Stimulated activated CD4-positive, alpha-beta T cell treated with anti-CD3 and anti-CD28 coated beads, Interleukin-1b, Interleukin-23, amount 100 ng/mL, for 4 hours (primary cell): ENCODE measurements at places on chromosomes 6 and 20.
A peak's percentile ranks its signal among the peaks of the same experiment; 100 is the strongest.

GRCh38 chr6:134614606-134615485, 296.9 kb upstream of the SGK1 start:
- DNase-seq, result no peak

DNA sequence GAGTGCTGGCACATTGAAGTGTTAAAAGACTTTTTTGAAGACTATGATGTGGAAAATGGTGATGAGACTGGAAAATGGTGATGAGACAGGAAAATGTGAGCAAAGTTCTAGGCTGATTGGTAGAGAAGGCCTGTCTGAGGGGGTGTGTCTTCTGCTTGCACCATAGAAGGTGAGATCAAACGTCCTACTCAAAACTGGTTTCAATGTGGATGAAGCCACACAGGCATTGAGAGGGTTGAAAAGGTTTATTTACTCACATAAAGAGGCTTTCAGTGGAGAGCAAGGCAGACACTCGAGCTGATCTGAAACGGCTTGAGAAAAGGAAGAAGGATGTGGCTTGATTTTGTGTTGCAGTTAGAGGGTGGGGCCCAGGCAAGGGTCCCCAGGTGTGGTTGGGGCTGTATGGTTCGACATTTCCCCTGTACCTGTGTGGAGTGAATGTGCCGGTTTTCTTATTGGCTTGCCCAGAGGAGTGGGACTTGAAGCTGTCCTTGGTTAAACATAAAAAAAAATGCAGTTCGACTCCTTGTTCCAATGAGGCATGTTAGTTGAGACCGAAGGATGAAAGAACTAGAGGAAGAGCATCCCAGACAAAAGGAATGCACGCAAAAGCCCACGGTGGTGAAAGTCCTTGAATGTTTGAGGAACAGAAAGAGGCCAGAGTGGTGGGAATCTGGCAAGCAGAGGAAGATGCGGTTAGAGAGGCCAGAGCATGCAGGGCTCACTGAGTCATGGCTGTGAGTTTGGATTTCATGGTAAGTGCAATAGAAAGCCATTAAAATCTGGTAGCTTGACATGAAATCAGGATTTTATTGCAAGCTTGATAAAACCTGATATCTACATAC, 172.3 kb downstream of the EPM2A start:
- no peak for DNase-seq

- no peak for DNase-seq
These were observed 24.4 kb downstream of the PLCB1 start for GRCh38 chr20:8156235-8157079.

DNA sequence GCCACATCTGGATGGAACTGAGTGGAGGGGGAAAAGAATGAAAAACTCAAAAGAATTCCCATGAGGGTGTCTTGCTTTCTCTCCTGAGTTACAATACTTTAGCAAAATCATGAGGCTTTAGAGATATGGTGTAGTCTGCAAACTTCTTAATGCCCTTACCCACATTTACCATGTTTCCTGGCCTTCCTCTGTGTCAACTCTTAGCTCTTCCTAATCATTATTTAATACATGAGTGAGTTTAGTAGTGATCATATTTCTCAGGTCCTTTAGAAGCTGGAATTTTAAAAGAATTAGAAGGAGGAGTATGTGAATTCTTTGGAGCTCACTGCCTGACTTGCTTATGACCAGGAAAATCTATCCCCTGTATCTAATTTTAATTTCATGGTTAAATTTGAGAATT, 39.0 kb downstream of the STX11 start:
- no peak for DNase-seq

DNA sequence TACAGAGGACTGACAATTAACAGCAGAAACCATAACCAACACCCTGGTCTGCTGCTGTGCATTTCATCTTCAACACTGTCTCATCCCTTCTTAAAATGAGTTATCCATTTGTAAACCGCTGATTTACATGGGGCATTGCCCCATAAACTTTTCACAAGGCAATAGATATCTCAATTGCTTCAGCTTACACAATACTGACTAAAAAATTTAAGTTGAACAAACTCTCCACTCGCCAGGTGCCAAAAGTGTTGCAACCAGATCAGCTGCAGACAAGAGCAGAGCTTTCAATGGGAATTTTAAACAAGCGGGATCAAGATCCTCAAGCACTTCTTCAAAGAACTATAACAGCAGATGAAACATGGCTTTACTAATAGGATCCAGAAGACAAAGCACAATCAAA, 183.0 kb downstream of the TASP1 start:
- DNase-seq, result no peak

- DNase-seq, result no peak
These were observed 5.4 kb downstream of the CCN5 start for GRCh38 chr20:44720621-44720996.

- no peak for DNase-seq
These were observed 130.1 kb upstream of the DST start for GRCh38 chr6:56772737-56773184.

DNA sequence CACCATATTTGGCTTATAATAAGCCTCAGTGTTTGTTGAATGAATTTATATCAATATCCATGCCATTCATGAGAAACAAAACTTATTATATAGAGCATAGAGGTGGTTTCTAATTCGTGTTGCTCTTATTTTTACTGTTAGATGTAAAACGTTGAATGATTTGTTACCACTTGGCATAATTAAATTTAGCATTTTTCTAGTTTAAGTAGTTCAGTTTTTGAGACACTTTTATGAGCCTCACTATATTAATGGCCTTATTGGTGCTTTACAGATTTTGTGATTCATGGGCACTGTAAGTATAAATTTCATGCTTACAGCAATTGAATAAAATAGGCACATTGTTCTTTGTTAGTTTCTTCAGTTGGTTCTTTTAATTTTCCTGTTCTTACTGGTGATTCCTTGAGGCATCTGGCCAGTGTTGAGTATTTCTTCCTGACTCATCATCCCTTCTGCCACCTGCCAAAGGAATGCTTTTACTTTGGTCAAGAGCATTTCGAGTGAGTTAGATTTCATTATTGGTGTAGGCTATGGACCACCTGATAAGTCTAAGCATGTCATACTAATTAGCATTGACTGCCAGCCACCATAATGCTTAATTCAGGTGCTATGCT, 34.8 kb downstream of the CDKAL1 start:
- DNase-seq, result no peak

- no peak for DNase-seq
These were observed 1.1 kb upstream of the SAMD5 start for GRCh38 chr6:147507162-147508041.

- DNase-seq, result peak; percentile 26
These were observed 397.8 kb downstream of the LAMA2 start for GRCh38 chr6:129280749-129281148.

DNA sequence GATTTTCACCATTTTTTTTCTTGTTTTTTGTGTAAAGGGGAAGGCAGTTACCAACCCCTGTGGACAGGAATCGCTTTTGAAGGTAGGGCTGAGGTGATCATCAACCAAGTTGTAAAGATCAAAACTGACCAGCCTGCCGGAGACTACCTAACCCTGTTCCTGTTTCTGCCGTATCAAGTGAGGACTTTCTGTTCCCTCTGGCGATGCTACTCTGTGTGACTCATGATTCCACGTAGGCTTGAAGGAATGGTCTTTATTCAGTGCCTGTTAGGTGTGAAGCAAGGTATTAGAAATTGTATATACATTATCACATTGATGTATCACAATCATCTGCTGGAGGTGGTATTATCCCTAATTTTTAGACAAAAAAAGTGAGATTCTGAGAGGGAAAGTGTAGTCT, 161.3 kb downstream of the SOX4 start:
- no peak for DNase-seq

- DNase-seq, result no peak
These were observed 20.1 kb upstream of the GCM1 start for GRCh38 chr6:53168516-53169267.

DNA sequence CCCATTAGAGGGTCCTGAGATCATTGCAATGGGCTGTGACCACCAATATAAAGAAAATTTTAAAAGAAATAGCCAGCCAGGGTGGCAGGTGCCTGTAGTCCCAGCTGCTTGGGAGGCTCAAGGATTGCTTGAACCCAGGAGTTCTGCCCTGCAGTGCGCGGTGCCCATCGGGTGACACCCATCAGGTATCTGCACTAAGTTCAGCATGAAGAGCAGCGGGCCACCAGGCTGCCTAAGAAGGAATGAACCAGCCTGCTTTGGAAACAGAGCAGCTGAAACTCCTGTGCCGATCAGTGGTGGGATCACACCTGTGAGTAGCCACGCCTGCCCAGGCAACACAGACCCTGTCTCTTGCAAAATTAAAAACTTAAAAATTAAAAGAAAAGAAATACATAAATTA, 102.5 kb upstream of the FOXC1 start:
- no peak for DNase-seq

GRCh38 chr6:13795041-13795750, 19.2 kb downstream of the MCUR1 start:
- peak; percentile 76 for DNase-seq

DNA sequence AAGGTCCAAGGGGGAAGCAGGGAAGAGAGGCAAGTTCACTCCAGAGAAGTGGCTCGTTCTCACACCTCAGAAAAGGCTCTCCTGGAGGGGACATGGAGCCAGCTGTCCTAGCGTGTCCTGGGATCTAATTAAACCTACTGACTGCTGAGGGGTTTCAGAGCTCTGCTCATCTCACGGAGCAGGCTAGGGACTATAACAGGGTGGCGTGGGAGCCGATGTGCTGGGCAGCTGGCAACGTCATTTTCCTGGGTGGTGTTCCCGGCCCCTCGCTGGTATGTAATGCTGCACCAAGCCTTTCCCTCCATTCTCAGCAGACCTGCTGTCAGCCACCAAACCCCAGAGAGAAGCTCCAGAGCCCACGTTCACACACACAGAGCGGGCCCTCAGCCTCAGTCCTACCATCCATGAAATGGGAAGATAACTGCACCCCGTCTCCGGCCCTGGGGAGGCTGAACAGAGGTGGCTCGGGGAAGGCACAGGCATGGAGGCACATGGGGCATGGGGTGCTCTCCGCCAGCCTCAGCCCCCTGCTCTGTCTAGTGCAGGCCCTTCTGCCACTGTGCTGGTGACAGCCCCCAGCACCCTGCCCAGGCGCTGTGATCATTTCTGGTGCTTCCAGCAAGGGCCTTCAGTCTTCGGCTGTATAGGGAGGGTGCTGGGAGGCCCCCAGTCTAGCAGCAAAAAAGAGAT, 1.9 kb downstream of the CST7 start:
- no peak for DNase-seq

- no peak for DNase-seq
These were observed 288.0 kb upstream of the JAG1 start for GRCh38 chr20:10961651-10962288.

DNA sequence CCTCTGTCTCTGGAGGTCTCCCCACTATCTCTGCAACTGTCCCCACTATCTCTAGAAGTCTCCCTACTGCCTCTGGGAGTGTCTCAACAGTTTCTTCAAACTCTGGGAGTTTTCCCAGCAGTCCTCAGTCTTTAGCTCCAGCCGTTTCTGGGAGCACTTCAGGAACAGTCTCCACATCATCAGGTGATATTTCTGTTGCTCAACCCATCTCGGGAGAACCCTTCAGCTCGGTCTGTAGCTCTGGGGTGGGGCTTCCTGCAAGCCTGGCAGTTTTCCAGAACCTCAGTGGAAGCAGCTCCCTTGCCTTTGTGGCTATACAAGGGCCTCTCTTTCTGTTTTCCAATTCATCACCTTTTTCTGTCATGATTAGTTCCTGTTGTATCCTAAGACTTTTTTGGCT, 3.0 kb upstream of the SFTA2 start:
- no peak for DNase-seq

GRCh38 chr6:87791029-87791428, 89.0 kb upstream of the AKIRIN2 start:
- DNase-seq, result no peak

GRCh38 chr20:53947501-53948195, 122.7 kb downstream of the BCAS1 start:
- no peak for DNase-seq

DNA sequence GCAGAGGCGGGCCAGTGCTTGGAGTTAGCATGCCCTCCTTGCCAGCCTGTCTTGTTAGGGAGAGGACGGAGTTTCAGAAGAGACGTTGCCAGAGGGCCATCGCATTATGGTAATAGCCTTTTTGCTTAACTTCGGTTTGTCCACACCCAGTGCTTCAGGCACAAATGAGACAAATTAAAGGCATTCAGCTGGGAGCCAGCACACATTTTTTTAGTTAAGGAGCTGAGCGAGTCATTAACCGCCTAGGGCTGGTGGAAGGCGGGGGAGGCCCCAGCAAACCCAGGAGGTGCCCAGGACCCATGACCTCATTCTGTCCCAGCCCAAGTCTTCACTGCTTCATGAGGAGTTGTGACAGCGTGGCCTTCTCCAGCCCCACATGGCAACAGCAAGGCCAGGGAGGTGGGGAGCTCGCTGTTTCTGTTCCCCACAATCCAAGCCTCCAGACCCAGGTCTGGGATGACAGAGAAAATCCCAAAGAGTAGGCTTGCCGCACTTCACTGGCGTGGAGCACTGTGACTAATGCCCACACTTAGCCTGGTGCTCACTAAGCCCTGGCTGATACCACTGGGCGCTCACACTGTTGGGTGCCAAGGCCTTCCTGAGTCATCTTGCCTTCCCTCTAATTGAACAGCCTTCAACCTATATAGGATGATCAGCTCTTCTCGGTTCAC, 237.1 kb downstream of the ANKRD60 start:
- no peak for DNase-seq

DNA sequence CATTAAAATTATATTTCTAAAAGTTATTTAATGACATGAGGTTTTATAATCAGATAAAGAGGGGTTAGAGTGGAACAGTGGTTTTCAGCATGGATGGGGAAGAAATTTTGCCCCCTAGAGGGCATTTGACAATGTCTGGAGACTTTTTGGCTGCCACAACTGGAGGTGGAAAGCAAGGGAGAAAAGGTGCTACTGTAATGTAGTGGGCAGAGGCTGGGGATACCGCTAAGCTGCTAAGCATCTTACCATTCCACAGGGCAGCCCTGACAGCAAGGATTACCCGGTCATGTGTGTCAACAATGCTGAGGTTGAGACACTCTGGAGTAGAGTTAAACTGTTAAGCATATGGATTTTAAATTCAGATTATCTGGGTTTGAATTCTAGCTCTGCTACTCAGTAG, 52.9 kb upstream of the FABP7 start:
- DNase-seq, result no peak

- no peak for DNase-seq
These were observed 180.7 kb downstream of the TBXT start for GRCh38 chr6:165986914-165987482.
